Activated CD4-positive, alpha-beta memory T cell treated with anti-CD3 and anti-CD28 coated beads, Interleukin-2, amount 10 ng/mL, durations not matched to agents 7 days and 5 days (primary cell): ENCODE measurements at places on chromosomes 1 and 21. TPM values are rescaled to one million over a fixed set of nuclear protein-coding genes. Genes with fewer than 3 reads are reported as not detected.

- H3K4me1 ChIP-seq = peaks cover 6% of the 10 kb centered on the region
- peaks cover 45% of the 10 kb centered on the region for H3K36me3 ChIP-seq
These were observed 77.4 kb downstream of the EIF4G3 start for GRCh38 chr1:21099034-21099868.

DNA sequence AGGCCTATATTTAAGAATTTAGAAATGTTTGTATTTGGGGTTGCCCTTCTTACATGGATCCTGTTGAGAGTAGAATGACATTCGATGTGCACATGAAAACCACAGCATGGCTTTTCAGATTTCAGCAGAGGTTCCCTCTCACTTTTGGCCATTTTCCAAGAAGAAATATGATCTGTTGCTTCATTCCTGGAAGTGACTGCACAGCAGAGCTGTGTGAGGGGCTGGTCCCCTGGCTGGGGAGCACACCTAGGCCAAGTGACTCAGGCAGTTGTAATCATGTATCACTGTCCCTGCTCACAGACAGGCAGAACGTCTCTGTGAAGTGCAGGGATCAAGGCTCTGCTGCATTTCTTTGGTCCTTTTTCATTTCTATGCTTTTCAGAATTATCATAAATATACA lies 32.3 kb downstream of the AGT start:
- H3K27me3 ChIP-seq = no peaks in the 10 kb centered on the region
- H3K27ac ChIP-seq = no peak overlapping the region
- H3K4me3 ChIP-seq = no peak overlapping the region
- no peak for DNase-seq
- peaks cover 53% of the 10 kb centered on the region for H3K36me3 ChIP-seq
- peaks cover 17% of the 10 kb centered on the region for H3K4me1 ChIP-seq

GRCh38 chr1:153465811-153466636 lies 5.6 kb upstream of the S100A7 start:
- DNase-seq = peak; percentile 67
- H3K4me3 ChIP-seq = no peak overlapping the region
- H3K4me1 ChIP-seq = peaks cover 5% of the 10 kb centered on the region
- no peak overlapping the region for H3K27ac ChIP-seq

The TMIGD3 gene
- not detected for total RNA-seq

The ACTL8 gene
- total RNA-seq = not detected

The TNFAIP8L2 gene
- 32.0 TPM for total RNA-seq

DNA sequence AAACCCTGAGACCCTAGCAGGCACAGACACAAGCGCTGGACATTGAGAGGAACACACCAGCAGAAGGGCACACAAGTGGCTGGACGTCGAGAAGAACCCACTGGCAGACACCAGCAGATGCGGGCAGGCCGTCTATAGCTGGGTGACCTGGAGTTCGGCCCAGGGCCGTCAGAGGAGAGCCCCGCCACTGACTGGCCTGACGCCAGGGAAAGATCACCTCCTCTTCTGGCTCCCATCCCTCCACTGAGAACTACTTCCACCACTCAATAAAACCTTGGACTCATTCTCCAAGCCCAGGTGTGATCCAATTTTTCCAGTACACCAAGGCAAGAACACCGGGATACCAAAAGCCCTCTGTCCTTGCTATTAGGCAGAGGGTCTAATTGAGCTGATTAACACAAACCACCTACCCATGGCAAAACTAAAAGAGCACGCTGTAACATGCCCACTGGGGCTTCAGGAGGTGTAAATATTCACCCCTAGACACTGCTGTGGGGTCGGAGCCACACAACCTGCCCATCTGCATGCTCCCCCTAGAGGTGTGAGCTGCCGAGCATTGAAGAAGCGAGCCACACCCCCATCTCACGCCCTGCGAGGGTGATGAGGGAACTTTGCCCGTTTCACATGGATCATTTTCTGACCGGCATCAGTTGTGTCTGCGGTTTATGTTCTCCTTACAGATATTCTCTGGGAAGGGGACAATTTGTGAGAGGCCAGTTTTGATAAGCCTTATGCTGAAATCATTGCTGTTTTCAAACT lies 104.8 kb downstream of the HLX start:
- H3K4me1 ChIP-seq = no peaks in the 10 kb centered on the region
- H3K36me3 ChIP-seq = no peaks in the 10 kb centered on the region
- H3K4me3 ChIP-seq = no peak overlapping the region
- H3K27me3 ChIP-seq = no peaks in the 10 kb centered on the region

- H3K27me3 ChIP-seq = no peaks in the 10 kb centered on the region
- DNase-seq = no peak
- no peak overlapping the region for H3K4me3 ChIP-seq
- no peak overlapping the region for H3K27ac ChIP-seq
- peaks cover 78% of the 10 kb centered on the region for H3K4me1 ChIP-seq
- H3K36me3 ChIP-seq = peaks cover 88% of the 10 kb centered on the region
These were observed 16.4 kb downstream of the CNIH4 start for GRCh38 chr1:224373008-224373590.

DNA sequence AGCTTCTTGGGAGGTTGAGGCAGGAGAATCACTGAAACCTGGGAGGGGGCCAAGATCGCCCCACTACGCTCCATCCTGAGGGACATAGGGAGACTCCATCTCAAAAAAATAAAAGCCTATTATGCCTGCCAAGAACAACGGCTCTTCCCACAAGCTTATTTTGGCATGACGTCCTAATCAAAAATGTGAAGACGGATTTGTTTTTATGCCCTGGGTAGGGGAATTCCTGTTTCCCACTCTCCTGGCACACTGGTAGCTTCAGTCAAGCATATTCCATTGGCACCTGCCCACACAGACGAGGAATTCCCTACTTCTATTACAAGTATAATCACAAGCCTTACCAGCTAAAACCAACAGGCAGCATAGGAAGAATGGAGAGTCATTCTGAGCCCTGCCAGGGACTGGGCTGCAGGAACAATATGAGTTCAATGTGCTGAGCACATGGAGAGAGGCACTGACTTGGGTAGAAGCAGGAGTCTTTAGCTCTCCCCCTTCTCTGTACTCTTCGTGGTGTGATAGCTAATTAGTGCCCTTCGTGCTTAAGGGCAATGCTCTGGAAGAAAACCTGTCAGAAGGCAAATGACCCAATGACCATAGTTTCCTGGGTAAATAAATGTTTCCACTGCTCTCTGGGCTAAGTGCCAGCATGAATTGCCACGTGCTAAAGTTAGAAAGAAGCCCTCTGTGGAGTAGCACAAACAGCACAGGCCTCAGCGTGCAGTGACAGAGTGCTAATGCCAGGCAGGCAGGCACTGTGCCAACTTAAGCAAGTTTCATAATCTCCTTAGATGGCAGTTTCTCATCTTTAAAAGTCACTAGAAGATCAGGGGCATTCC lies 16.8 kb downstream of the TNFSF4 start:
- H3K36me3 ChIP-seq = no peaks in the 10 kb centered on the region
- H3K4me3 ChIP-seq = no peak overlapping the region
- no peaks in the 10 kb centered on the region for H3K27me3 ChIP-seq
- no peak overlapping the region for H3K27ac ChIP-seq

The KPRP gene
- not detected for total RNA-seq

GRCh38 chr1:23772854-23773242 lies 5.4 kb upstream of the PITHD1 start:
- no peak overlapping the region for H3K4me3 ChIP-seq
- no peak overlapping the region for H3K27ac ChIP-seq
- H3K36me3 ChIP-seq = no peaks in the 10 kb centered on the region
- DNase-seq = no peak
- H3K4me1 ChIP-seq = peaks cover 41% of the 10 kb centered on the region

The KCNJ15 gene
- not detected for total RNA-seq

GRCh38 chr1:151370211-151370911 lies 2.1 kb downstream of the SELENBP1 start:
- H3K36me3 ChIP-seq = no peaks in the 10 kb centered on the region
- DNase-seq = no peak
- no peaks in the 10 kb centered on the region for H3K27me3 ChIP-seq
- no peak overlapping the region for H3K4me3 ChIP-seq
- H3K4me1 ChIP-seq = no peaks in the 10 kb centered on the region

The C4BPA gene
- not detected for total RNA-seq

DNA sequence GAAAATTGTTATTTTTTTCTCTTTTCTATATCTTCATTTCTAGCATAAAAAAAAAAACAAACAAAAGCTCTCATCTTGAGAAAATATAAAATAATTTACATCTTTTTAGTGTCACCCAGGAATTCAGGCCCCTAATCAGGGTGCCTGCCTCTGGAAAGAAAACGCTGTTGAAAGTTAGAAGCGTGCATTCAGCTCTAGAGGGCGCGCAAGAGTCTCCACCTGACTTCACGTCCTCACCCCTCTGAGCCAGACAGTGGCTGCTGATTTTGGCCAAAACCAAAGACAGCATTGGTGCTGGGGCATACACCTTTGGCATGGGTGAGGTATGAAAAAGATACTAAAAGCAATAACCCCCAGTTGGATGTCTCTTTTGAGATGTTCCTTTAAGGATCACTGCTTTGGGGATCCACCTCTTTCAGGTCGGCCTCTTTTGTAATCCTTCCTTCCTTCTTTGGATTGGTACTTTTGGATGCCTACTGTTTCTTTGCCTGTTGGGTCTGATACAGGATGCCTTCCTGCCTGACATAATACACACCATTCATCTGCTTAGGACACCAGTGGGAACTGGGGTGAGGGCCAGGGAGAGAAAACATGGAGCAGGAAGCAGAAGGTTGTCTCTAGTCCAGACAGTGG lies 77.6 kb upstream of the CHRM3 start:
- peak; percentile 19 for DNase-seq
- no peak overlapping the region for H3K4me3 ChIP-seq
- no peak overlapping the region for H3K27ac ChIP-seq
- H3K36me3 ChIP-seq = no peaks in the 10 kb centered on the region
- no peaks in the 10 kb centered on the region for H3K4me1 ChIP-seq

GRCh38 chr1:182595641-182596240 lies 6.7 kb upstream of the RNASEL start:
- no peak overlapping the region for H3K27ac ChIP-seq
- peaks cover 9% of the 10 kb centered on the region for H3K36me3 ChIP-seq
- peaks cover 15% of the 10 kb centered on the region for H3K27me3 ChIP-seq
- no peak overlapping the region for H3K4me3 ChIP-seq
- peaks cover 4% of the 10 kb centered on the region for H3K4me1 ChIP-seq
- peak; percentile 68 for DNase-seq

DNA sequence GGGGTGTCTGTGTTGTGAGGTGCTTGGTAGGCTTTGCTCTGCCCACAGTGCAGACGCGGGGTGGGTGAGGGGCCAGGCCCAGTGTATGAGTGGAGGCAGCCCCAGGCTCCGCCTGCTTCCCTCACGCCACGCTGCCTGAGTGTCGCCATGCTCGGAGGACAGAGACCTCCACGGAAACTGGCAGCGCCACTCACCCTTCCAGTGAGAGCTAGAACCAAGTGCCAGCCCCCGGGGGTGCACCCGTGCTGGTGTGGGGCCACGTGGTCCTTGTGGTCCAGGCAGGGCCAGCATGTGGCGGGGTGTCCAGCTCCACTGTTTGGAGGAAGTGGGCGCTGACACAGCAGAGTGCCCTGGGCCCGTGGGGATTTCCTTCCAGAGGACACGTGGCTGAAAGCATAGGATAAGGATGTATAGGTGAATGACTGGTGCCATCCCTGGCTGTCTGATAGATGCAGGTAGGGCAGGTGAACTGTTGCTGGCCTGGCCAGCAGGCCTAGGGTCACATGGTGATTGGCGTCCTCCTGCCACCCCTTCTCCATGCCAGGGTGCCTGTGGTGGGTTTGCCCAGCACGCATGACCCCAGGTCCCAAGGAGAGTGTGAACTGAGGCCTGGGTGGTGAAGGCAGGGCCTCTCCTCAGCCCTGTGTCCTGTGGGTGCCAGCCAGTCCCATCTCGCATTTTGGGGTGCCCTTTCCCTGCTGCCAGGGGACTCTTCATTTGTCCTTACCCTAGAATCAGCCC lies 3.8 kb downstream of the LRRC3 start:
- H3K36me3 ChIP-seq = no peaks in the 10 kb centered on the region
- H3K27ac ChIP-seq = no peak overlapping the region
- H3K4me3 ChIP-seq = no peak overlapping the region
- DNase-seq = no peak

DNA sequence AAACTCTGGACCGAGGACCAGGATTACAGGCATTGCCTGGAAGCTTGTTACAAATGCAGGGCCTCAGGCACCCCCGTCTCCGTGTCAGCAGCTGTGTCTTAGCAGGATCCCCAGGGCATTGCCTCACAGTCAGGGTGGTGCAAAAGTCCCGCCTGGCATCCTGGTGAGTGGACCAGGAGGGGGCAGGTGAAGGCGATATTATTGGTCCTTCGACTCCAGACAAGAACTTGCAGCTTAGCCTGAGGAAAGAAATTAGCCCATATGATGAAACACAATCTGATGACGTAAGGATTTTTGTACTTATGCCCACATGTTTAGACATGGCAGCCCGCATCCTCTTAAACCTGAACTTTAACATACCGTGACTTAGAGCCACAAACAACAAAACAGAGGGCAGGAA lies 40.8 kb downstream of the RSPH1 start:
- DNase-seq = no peak
- H3K27me3 ChIP-seq = no peaks in the 10 kb centered on the region
- H3K36me3 ChIP-seq = no peaks in the 10 kb centered on the region
- no peak overlapping the region for H3K27ac ChIP-seq

The KRTAP19-1 gene
- total RNA-seq = not detected

DNA sequence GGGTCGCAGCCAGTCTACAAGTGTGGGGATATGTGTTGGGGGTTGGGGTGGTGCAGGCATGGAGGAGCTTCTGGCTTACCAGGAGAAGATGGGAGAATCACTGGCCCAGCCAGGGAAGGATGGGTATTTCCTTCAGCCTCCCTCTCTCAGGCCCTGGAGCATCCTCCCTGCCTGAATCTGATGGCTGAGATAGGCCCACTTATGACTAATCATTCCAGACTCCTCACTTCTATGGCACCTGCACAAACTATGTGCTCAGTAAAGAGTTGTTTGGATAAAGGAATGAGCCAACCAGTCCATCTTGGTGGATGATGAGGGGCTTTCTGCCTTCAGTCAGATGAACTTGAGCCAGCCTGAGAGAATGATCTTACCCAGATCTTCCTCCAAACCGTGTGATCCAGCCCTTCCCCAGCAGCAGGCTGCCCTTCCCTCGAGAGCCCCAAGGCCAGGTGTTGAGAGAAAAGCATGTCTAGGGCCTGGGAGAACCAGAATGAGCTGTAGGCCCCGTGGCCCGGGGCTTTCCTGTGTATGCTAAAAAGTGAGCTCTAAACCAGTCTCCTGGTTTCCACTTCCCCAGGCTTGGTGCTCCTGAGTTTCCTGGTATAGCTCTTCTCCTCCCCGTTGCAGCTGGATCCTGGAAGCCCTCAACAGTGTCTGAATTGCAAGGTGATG lies 1.3 kb downstream of the GPA33 start:
- no peak for DNase-seq
- H3K36me3 ChIP-seq = no peaks in the 10 kb centered on the region
- no peaks in the 10 kb centered on the region for H3K27me3 ChIP-seq
- H3K4me3 ChIP-seq = no peak overlapping the region
- H3K4me1 ChIP-seq = peaks cover 11% of the 10 kb centered on the region
- no peak overlapping the region for H3K27ac ChIP-seq

The ITPKB gene
- total RNA-seq = 44.4 TPM

DNA sequence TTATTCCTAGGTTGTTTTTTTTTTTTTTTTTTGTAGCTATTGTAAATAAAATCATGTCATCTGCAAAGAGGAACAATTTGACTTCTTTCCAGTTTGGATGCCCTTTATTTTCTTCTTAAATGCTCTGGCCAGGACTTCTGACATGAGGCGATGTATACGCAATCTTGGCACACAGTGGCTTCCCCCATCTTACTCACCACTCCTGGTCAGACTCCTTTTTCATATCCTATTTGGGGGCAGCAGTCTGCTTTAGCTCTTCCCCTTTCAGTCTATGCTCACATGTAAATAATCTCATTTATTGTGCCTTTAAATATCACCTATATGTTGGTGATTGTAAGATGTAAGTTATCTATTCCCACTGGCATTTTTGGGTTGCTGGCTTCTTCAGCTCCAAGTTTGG lies 56.1 kb downstream of the SLAMF6 start:
- no peaks in the 10 kb centered on the region for H3K27me3 ChIP-seq
- no peak overlapping the region for H3K27ac ChIP-seq
- H3K4me3 ChIP-seq = no peak overlapping the region
